Ascending aorta (tissue), 2 donors: ENCODE measurements at places on chromosomes 6 and 20. TPM values are rescaled to one million over a fixed set of nuclear protein-coding genes. Genes with fewer than 3 reads are reported as not detected.

THEMIS gene
- not detected for total RNA-seq

DNA sequence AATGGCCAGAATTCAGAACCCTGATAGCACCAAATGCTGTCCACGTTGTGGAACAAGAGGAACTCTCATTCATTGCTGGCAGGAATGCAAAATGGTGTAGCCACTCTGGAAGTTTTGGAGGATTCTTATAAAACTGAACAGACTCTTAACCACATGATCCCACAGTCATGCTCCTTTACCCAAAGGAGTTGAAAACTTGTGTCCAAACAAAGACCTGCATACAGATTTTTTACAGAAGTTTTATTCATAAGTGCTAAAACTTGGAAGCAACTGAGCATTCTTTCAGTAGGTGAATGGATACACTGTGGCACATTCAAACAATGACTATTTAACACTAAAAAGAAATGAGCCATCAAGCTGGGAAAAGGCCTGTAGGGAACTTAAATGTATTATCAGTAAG lies 32.5 kb downstream of the PREP start:
- no peaks in the 10 kb centered on the region for H3K27me3 ChIP-seq
- H3K4me1 ChIP-seq = no peaks in the 10 kb centered on the region
- H3K4me3 ChIP-seq = no peak overlapping the region
- DNase-seq = no peak
- peaks cover 46% of the 10 kb centered on the region for H3K36me3 ChIP-seq
- H3K27ac ChIP-seq = no peak overlapping the region

- H3K27me3 ChIP-seq = no peaks in the 10 kb centered on the region
- no peak for DNase-seq
- H3K4me1 ChIP-seq = peaks cover 10% of the 10 kb centered on the region
- no peaks in the 10 kb centered on the region for H3K36me3 ChIP-seq
- no peak overlapping the region for H3K4me3 ChIP-seq
Measured at GRCh38 chr6:130935978-130936377, 108.8 kb downstream of the SMLR1 start.

GRCh38 chr6:166687879-166688205 lies 60.8 kb upstream of the RPS6KA2 start:
- no peak for DNase-seq
- H3K4me3 ChIP-seq = no peak overlapping the region
- no peaks in the 10 kb centered on the region for H3K36me3 ChIP-seq

GRCh38 chr20:41664584-41664983 lies 46.4 kb upstream of the CHD6 start:
- H3K27ac ChIP-seq = no peak overlapping the region
- H3K36me3 ChIP-seq = no peaks in the 10 kb centered on the region

MRPL2 gene
- total RNA-seq = 42.3 TPM

DNA sequence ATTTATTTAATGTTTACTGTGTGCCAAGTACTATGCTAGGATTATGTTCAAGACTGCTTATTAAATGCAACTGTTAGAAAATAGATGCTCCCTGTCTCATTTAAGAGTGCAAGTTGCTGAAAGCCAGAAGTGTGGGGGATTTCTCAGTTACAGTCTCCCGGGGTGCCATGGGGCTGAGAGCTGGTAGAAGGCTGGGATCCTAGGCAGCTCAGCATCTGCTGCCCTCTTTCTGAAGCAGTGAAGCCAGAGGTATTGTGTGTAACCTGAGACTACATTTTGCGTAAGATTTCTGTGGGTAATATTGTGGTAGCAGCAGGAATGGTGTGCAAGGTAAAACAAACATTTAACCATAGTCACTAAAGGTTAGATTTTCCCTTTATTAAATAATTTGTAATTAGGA lies 120.6 kb downstream of the AKAP7 start:
- no peak for DNase-seq
- no peaks in the 10 kb centered on the region for H3K27me3 ChIP-seq
- H3K4me3 ChIP-seq = no peak overlapping the region
- no peak overlapping the region for H3K27ac ChIP-seq
- no peaks in the 10 kb centered on the region for H3K36me3 ChIP-seq

- H3K27me3 ChIP-seq = no peaks in the 10 kb centered on the region
- peaks cover 6% of the 10 kb centered on the region for H3K4me1 ChIP-seq
- H3K27ac ChIP-seq = no peak overlapping the region
- no peak overlapping the region for H3K4me3 ChIP-seq
Measured at GRCh38 chr20:17619351-17620093, 49.6 kb downstream of the DSTN start.

DNA sequence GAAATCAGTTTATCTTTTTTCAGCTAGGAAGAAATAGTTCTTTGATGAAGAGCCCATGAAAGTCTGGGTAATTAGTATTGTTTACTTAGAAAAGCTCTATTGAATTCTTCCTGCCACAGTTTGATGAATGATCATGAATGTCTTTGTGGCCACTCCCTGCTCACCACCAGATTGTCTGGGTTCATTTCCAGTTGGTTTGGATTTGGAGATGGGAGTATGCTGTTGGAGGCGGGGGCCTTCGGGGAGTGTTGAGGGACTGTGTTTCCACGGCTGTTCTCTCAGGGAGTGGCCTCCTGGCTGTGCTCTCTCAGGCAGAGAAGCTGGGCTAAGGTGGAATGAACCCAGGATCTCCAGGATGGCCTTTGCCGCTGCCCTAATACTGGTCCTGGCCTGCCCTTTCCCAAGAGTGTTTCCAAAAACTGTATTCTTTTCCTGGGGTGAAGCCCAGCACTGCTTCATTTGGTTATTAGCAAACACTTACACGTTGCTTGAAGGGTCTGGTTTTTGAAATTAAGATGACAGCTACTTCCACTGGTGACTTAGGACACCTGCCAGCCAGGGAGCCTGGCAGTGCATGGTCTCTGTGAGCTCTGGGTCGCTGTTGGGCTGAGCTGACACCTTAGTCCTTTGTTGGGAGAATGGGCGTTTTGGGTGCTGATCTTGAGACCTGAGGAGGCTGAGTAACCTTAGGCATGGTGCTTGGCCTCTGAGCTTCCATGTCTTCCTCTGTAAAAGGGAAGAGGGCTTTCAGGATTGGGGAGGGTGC lies 23.2 kb downstream of the PRPF6 start:
- no peak overlapping the region for H3K4me3 ChIP-seq
- DNase-seq = no peak
- no peaks in the 10 kb centered on the region for H3K4me1 ChIP-seq
- H3K27ac ChIP-seq = no peak overlapping the region
- H3K36me3 ChIP-seq = peaks cover 79% of the 10 kb centered on the region
- no peaks in the 10 kb centered on the region for H3K27me3 ChIP-seq

GRCh38 chr6:164897523-164898235 lies 411.7 kb downstream of the C6orf118 start:
- H3K4me3 ChIP-seq = no peak overlapping the region
- DNase-seq = no peak
- H3K27ac ChIP-seq = no peak overlapping the region
- H3K4me1 ChIP-seq = no peaks in the 10 kb centered on the region

DNA sequence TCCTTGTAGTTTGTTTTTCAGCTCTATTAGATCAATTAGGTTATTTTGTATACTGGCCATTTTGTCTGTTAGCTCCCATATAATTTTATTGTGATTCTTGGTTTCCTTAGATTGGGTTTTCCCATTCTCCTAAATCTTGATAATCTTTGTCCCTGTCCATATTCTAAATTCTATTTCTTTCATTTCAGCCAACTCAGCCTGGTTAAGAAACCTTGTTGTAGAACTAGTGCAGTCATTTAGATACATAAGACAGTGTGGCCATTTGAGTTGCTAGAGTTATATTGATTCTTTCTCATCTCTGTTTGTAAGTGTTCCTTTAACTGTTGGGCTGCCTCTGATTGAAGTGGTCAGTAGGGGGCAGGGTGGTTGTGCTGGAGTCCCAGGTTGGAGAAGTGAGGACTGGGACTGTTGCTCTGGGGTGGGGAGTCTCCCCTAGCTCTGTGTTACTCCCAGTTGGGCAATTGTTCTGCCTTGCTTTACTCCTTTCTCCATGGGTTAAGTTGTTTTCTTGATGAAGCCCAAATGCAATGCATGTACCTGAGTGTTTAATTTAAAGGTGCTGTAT lies 98.8 kb upstream of the NRN1 start:
- H3K27me3 ChIP-seq = no peaks in the 10 kb centered on the region
- H3K4me3 ChIP-seq = no peak overlapping the region
- no peak overlapping the region for H3K27ac ChIP-seq
- no peaks in the 10 kb centered on the region for H3K36me3 ChIP-seq
- H3K4me1 ChIP-seq = no peaks in the 10 kb centered on the region

DNA sequence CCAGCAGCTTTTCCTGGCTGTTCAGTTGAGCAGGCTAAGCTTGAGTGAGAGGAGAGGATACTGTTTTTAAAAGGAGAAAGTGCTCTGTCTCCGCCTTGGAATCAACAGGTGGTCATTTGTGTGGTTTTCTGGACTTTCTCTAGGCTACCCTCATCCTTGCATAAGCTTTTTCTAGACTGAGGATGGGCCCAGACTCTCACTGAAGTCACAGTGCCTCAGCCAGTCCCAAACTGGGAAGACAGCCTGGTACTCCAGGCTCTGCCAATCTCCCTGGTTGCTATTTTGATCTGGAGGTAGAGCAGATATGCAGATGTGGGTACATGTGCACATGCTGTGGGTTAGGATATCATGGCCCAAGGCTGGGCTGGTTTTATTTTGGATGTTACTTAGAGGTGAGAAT lies 7.0 kb downstream of the SCUBE3 start:
- H3K27ac ChIP-seq = peak overlapping the region; percentile 4
- no peaks in the 10 kb centered on the region for H3K36me3 ChIP-seq
- DNase-seq = no peak
- peaks cover 29% of the 10 kb centered on the region for H3K4me1 ChIP-seq
- no peaks in the 10 kb centered on the region for H3K27me3 ChIP-seq

ARMC12 gene
- total RNA-seq = not detected

TRERF1 gene
- 34.1 TPM for total RNA-seq

GRCh38 chr6:149636124-149636523 lies 12.4 kb downstream of the KATNA1 start:
- H3K4me3 ChIP-seq = no peak overlapping the region
- H3K4me1 ChIP-seq = no peaks in the 10 kb centered on the region
- DNase-seq = no peak
- peaks cover 11% of the 10 kb centered on the region for H3K36me3 ChIP-seq
- no peaks in the 10 kb centered on the region for H3K27me3 ChIP-seq

GRCh38 chr6:56507517-56507916 lies 135.2 kb downstream of the DST start:
- H3K27ac ChIP-seq = peak overlapping the region; percentile 82
- peaks cover 33% of the 10 kb centered on the region for H3K4me1 ChIP-seq
- no peaks in the 10 kb centered on the region for H3K27me3 ChIP-seq
- H3K36me3 ChIP-seq = peaks cover 22% of the 10 kb centered on the region
- H3K4me3 ChIP-seq = no peak overlapping the region

DNA sequence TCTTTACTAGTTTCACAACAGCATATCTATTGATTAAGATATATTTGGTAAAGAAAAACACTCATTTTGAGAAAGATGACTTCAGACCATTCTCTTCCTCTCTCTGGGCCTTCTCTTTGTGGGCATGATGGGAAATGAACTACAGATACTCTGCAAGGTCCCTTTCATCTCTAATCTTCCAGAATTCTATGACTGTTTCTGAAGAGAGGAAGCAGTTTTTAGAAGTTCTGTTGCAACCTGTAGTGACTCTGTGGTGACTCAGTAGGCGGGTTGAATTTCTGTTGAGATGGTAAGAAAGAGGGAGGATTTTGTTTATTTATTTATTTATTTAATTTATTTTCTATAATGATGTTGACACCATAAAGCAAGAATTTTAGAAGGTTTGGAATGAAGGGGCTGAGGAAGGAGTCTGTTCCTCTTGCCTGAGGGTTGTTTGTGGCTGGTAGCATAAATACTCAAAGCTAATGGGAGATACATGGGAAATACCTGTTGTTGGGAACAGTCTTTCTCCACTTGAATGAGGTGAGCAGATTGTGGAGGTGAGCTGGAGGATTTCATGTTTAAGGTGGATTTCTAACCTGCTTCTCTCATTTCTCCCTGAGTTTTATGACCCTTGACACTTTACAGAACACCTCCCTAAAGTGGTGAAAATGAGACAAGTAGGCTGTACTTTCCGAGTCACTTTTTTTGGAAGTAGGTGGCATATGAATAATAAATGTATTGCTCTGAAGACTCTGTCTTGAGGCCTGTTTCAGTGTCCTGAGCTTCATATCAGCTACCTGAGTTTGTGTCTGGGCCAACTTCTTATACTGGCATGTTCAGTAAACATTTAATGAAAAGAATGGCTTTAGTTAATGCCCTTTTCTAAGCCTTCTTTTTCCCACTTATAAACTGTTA lies 15.0 kb downstream of the ACSS2 start:
- H3K36me3 ChIP-seq = no peaks in the 10 kb centered on the region
- no peaks in the 10 kb centered on the region for H3K27me3 ChIP-seq
- DNase-seq = no peak
- peak overlapping the region; percentile 55 for H3K27ac ChIP-seq
- no peak overlapping the region for H3K4me3 ChIP-seq

GRCh38 chr6:55943329-55943728 lies 67.9 kb upstream of the BMP5 start:
- no peaks in the 10 kb centered on the region for H3K4me1 ChIP-seq
- H3K27ac ChIP-seq = no peak overlapping the region
- H3K4me3 ChIP-seq = no peak overlapping the region

DNA sequence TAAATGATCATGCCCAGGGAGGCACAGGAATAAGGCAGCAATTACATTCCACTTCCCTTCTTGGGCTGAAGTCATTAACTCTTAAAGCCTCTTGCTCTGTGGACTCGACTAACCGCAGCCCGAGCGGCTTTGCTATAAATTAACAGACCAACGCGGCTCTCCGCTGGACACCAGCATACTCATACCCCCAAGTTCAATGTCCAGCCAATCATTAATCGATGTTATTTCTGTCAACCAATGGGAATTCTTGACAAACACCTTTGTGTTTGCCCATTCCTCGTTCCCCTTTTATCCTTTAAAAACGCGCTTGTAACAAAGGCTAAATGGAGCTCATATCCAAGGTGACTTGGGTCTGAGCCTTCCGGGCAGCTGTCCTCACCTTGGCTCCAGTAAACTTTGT lies 183.1 kb upstream of the RALGAPA2 start:
- H3K36me3 ChIP-seq = no peaks in the 10 kb centered on the region
- no peaks in the 10 kb centered on the region for H3K4me1 ChIP-seq
- no peak overlapping the region for H3K27ac ChIP-seq
- no peak for DNase-seq
- no peak overlapping the region for H3K4me3 ChIP-seq
